Myocyte (in vitro differentiated cells): ENCODE measurements at places on chromosomes 1 and 21. TPM values are rescaled to one million over a fixed set of nuclear protein-coding genes. Genes with fewer than 3 reads are reported as not detected.

The MASP2 gene
- not detected in 2 replicates for total RNA-seq

- DNase-seq = peak; percentile 28
Observed at GRCh38 chr1:242827538-242827937, 303.0 kb upstream of the PLD5 start.

- DNase-seq = no peak
Observed at GRCh38 chr1:35577071-35577998, 4.2 kb downstream of the TFAP2E start.

GRCh38 chr1:204695692-204696091 lies 10.2 kb upstream of the LRRN2 start:
- DNase-seq = no peak

DNA sequence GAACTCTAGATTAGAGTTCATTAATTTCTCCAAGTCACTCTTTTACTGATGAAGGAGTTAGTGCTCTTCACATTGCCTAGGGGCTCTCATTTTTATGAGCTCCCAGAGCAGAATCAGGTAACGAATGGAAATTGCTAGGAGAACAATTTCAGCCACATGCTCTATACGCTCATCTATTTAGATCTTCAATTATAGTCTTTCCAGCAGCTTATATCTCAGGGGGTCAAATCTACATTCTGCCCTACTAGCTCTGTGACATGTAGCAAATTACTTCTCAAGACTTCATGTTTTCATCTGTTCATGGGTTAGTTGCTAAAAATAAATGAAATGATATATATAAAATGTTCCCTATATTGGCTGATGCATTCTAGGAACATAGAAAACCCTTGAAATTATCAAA lies 183.6 kb downstream of the PLPP3 start:
- no peak for DNase-seq

The SYNC gene
- total RNA-seq = 131 and 152 TPM in 2 replicates

DNA sequence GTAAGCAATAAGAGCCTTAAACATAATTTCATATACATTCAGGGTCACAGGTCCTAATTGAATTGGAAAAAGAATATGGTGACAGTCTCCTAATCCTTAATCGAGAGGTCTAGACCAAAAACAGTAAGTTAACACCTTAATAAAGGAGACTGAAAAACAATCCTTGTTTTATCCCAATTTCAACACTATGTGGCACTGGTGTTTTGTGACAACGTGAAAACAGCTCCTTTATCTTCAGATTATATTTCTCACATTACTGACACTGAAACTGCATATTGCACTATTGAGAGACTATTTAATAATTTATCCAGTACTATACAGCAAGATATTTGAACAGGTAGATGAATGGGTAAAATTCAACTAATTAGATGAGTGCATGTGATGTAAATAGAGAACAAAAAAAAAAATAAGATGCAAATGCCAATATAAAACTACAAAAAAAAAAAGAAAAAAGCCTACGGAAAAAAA lies 34.1 kb downstream of the TP53BP2 start:
- DNase-seq = peak; percentile 59

The SHISAL2A gene
- total RNA-seq = not detected in 2 replicates

The CAMK1G gene
- total RNA-seq = not detected in 2 replicates

The LCE2B gene
- total RNA-seq = not detected in 2 replicates

DNA sequence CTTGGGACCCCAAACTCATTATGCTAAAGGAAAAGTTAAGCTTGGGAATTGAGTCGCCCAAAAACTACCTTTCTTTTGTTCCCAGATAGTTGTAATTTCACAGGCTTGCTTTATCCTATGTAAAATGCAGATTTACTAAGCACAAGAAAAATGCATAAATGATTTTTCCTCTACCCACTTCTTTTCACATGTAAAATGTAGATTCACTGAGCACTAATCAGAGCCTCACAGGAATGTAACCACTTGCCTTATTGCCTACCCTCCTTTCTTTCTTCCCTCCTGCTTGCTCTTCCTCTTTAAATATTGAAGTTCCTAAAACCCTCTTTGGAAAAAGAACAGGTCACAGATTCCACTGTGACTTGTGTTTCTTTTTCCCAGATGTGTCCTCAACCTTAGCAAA lies 18.3 kb downstream of the CAPN8 start:
- no peak for DNase-seq

DNA sequence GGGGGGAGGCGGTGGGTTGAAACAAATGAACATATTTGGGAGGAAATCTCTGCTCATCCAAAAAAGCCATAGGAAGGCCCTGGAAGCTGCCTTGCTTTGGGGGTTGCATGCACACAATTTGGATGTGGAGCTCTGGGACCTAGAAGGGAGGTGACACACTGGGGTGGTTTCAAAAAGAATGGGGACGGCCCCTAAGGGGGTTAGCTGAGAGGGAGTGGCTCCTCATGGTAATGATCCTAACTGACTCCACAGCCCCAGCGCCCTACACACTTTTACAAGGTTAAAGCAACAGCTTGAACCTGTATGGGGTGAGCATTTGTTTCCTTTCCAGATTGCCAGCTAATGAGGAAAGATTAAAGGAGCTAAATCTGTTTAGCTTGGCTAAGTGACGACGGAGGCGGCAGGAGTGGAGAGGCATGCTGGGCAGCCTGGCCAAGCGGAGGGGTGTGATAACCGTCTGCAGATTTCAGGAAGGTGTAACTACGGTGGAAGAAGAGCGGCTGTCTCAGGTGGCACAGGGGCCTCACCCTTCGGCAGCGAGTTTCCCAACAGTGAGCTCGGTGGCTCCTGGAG lies 107.3 kb downstream of the RNF220 start:
- no peak for DNase-seq

GRCh38 chr1:14438127-14438769 lies 160.2 kb upstream of the KAZN start:
- DNase-seq = no peak

DNA sequence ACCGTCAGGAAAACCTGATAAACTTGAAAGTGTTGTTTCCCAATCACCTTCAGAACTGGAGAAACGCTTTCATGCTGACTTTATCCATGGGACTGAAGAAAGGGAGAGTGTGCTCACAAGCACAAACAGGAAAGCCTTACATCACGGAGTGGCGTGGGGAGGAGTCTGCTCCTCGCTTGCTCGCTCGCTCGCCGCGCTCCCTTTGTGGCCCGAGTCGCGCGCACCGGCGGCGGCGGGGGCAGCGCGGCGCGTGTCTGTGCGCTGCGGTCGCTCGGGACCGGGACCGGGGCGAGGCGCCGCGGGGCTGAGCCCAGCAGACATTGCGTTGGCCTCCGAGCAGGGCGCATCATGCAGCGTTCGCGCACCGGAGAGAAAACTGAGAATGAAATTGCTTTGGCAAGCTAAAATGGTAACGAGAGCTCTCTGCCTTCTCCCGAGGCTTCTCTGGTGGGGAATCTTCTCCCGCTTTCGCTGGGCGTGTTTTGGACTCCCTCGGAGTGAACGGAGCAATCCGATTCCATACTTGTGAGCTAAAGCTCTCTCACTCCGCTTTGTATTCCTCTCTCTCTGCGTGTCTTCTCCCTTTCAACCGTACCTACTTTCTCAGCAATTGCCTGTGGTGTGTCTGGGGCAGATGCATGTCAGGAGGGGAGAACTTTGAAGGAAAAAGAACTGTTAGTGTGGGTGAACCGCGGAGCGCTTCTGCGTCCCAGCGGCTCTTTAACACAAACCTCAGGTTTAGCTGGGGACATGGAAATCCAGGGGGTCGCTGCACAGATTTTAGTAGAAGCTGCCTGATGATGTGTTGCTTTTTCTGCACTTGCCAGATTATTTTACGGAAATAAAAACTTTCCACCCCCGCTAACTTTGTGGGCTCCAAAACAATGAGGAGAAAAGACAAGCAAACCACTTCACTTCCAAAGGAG lies at the start of gene RGL1:
RGL1 (plus strand) TSS at position 205 of the 926 bp plus-strand sequence; CDS start at position 383, 178 bp downstream.
- peak; percentile 73 for DNase-seq

DNA sequence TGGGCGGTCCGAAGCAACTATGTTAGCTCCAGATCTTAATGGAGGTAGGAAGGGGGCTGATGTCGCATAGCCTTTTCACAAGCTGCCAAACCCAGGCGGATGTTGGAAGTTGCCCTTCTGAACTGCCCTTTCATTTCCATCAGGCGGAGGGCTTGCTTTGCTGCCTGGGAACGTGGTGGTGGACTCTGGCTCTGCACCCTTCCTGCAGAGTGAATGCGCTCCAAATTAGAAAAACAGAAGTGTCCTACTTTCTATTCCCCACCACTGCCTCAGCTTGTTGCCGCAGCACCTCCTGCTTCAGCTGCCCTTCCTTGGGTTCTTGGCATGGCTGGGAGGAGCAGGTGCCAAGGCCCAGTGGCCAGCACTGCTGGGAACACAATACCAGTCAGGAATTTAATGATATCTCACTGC lies 60.6 kb downstream of the AK4 start:
- peak; percentile 31 for DNase-seq

GRCh38 chr1:201345081-201345355 lies 32.5 kb downstream of the TNNT2 start:
- DNase-seq = no peak

DNA sequence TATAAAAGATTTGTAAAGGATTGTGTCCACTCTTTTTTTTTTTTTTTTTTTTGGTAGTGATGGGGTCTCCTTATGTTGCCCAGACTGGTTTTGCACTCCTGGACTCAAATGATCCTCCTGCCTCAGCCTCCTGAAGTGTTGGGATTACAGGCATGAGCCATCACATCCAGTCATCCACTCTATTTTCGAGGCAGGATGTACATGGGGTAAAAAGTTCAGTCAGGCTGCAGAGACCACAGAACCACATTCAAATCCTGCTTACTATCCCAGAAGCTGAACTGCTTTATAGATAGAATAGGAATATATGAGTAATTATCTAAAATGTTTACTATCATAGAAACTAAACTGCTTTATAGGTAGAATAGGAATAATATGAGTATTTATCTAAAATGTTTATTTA lies 26.0 kb upstream of the KCNK2 start:
- DNase-seq = peak; percentile 4
